ENCODE measurements at places on chromosomes 3 and 15.

- DNase-seq, result no peak
Measured at GRCh38 chr3:120477781-120478180, 27.0 kb upstream of the FSTL1 start.

DNA sequence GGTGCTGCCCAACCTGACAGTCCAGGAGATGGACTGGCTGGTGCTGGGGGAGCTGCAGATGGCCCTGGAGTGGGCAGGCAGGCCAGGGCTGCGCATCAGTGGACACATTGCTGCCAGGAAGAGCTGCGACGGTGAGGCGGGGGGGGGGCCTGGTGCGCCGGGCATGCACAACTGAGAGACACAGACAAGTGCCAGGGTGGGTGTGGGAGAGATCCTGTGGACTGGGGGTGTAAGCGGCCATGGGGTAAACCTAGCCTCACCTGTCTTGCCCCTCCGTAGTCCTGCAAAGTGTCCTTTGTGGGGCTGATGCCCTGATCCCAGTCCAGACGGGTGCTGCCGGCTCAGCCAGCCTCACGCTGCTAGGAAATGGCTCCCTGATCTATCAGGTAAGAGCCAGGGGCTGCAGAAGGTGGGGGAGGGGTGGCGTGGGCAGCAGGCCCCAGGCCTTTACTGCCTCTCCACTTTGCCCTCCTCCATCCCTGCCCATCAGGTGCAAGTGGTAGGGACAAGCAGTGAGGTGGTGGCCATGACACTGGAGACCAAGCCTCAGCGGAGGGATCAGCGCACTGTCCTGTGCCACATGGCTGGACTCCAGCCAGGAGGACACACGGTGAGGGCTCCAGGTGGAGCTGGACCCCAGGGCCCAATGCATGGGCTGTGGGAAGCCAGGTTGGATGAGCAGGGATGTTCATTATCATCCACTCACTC is 3.3 kb downstream of the CHRD start:
- no peak for DNase-seq

DNA sequence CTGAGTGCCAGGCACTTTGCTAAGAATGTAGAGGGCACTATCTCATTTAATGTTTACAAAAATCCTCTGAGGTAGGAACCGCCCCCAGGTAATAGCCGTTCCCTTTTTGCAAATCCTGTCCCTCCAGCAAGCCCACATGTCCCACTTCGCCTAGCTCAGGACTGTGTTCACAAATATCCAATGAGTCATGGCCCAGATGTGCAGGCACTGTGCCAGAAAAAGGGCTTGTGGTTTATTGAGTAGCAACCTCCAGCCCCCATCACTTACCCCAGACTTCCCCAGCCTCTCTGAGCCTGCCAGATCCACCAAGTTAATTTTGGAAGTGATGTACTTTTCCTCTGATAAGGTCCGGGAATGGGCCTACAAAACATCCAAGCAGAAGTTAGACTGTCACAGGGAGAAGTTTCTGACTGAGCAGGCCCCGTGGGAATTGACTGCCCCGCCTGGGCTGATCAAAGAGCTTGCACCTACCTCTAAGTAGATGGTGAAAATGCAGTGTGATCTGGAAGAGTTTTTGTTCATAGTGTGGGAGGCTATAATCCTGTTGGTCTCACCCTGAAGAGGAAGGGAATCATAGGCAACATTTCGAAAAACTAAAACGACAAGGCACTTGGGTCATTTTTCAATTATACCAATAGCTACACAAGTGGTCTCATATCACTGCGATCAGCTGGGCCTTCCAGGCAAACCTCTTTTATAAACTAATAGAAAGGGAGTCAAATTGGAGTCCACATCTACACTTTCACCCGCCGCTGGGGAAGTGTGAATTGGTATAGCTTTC is 15.7 kb downstream of the KIF9 start:
- no peak for DNase-seq

DNA sequence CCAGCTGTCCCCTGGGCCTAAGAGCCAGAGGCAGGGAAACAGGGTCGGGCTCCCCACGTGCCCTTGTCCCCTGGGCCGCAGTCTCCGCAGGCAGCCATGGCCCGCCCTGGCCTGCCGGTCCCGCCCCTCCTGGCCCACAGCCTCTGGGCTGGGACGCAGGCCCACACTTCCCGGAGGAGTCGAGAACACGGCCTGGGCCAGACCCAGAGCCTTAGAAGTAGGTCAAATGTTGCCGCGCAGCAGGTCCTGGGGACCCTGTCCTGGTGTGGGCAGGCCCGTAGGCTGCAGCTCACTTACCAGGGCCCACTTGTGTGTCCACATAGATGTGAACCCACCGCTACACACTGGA is 4.3 kb upstream of the MYL3 start:
- no peak for DNase-seq

- no peak for DNase-seq
Measured at GRCh38 chr15:54064365-54064764, 86.1 kb downstream of the UNC13C start.

- DNase-seq, result no peak
Measured at GRCh38 chr3:113231827-113232253, 20.5 kb downstream of the BOC start.

DNA sequence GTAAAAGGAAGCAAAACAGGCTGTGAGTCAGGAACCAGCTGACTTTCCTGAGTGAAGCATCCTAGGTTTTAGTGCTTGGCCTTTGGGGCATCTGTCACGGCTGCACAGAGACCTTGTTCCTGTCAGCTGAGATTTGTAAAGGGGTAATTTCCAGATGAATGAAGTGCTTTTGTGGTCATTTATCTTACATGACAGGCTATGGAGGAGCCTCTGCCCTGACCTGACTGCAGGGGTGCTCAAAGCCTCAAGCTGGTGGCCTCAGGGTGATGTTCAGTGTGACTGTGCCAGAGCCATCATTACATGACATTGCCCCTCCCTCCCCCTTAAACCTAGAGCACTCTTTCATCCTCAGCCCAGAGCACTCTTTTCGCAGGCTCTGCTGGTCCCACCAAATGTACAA is 132.5 kb downstream of the ARNT2 start:
- no peak for DNase-seq

- DNase-seq, result no peak
Measured at GRCh38 chr3:25043749-25044148, 384.3 kb upstream of the RARB start.

GRCh38 chr15:74768771-74769342 is 13.0 kb upstream of the CSK start:
- DNase-seq, result no peak

DNA sequence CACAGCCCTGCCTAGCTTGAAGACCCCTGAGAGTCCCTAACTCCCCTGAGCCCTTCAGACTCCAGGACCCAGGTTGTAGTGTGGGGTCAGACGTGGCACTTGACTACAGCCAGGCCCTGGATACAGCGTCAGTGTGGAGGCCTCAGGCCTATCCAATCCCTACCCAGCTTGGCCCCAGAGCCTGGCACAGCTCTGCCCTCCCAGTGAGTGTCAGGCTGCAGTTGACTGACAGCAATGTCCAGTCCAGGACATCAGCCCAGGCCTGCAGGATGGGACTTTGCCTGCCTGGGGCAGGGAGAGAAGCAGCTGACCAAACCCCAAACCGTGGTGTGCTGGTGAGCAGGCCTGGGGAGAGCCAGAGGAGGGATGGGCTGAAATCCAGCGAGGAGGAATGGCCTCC is 27.3 kb downstream of the KLF13 start:
- no peak for DNase-seq

- DNase-seq, result no peak
Measured at GRCh38 chr15:41622901-41623300, 37.3 kb upstream of the MGA start.

GRCh38 chr3:143307613-143308183 is 188.1 kb downstream of the CHST2 start:
- DNase-seq, result no peak

- no peak for DNase-seq
Measured at GRCh38 chr3:33881156-33882064, 83.0 kb downstream of the PDCD6IP start.

DNA sequence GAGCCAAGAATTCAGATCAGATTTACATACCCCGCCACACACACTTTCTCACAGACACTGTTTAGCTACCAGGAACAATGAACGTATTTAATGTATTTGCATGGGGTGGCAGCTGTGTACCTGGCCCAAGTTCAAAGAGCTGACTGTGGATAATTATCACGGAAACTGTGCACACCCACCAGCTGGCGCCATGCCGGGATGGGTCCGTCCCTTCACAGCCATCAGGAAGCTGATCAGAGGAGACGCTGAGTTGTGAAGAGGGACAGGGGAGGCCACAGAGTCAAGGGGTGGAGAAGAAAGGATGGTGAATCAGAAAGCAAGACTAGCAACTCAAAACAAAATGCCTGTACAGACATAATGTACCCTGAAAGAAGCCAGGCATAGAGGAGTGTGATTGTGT is 13.1 kb upstream of the PLA2G4D start:
- no peak for DNase-seq

DNA sequence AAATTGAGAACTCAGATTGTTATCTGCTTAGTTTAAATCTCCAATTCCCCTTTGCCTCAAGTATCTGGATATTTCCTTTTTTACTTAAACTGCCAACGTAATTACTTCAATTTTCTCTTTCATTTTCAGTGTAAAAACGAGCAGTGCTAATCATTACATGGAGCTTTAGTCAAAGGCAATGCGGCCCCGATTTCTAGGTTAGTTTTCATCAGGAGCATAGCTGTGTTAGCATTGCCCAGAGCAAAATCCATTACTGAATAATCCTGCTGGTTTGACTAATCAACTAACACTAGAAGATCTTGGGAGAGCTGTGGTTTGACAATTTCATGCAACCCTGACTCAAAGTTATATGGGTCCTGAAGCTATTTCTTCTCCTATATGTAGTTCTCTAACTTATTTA is 46.2 kb downstream of the ZPLD1 start:
- no peak for DNase-seq

DNA sequence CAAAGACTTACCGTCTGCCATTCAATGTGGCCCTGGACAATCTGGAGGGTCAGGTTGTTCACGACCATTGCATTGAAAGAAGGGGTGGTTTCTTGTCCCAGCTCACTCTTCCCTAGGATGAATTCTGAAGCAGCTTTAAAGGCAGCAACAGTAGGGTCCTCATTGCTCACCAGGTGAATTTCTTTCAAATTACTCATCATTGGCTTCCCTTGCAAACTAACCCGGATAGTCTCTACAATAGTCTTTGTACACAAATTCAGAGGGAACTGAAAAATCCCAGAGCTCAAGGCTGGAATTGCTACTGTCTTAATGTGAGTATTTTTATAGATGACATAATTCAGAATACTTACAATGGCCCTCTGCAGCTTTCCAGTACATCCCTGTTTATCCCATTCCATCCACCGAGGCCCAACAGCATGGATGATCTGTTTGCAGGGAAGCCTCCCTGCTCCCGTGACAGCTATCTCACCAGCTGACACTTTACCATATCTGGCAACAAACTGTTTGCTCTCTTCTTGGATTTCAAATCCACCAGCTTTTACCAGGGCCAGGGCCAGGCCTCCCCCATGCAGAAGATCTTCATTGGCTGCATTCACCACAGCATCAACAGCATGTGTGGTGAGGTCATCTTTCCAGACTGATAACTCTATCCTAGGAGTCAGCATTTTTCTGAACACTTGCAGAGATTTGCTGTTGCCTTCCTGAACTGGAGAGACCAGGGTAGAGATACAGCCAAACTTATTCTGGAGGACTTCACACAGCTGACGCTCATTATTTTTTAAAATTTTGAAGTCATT is 8.6 kb downstream of the PARP9 start:
- no peak for DNase-seq

- no peak for DNase-seq
Measured at GRCh38 chr15:77603611-77604336, 28.9 kb downstream of the LINGO1 start.

GRCh38 chr15:33209575-33210481 is 15.3 kb upstream of the FMN1 start:
- no peak for DNase-seq

GRCh38 chr3:86794361-86795065 is 196.4 kb downstream of the VGLL3 start:
- no peak for DNase-seq

- no peak for DNase-seq
Measured at GRCh38 chr3:186997473-186997939, 67.2 kb downstream of the ST6GAL1 start.

- peak; percentile 25 for DNase-seq
Measured at GRCh38 chr3:137970914-137971831, 38.8 kb upstream of the CLDN18 start.

DNA sequence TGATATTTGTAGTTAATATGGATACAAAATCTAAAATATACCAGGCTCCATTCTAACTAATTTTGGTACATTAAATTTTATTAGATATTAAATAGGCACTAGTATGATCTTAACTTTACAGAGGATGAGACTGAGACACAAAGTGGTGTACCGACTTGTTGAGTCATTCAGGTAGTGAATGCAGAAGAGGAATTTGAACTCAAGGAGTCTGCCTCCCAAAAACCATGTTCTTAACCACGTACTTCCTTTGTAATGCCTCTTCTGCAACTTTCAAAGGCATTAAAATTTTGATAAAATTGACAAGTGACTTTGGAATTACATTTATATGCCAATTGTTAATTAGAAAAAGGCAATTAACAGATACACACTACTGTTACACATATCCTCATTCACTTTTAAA is 61.8 kb downstream of the ZBBX start:
- DNase-seq, result no peak

DNA sequence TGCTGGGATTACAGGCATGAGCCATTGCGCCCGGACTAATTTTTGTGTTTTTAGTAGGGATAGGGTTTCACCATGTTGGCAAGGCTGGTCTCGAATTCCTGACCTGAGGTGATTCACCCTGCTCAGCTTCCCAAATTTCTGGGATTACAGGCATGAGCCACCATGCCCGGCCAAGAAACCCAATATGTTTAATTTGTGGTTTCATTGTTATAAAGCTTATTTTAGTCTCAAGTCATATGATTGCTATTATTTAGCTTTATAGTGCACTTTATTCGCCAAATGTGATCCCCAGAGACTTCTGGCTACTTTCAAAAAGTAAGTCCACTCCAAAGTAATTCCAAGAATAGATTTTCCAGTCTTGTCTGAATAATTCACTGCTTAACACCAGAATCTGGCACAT is 19.3 kb upstream of the SLC4A7 start:
- no peak for DNase-seq

- no peak for DNase-seq
Measured at GRCh38 chr3:196177567-196177966, 33.6 kb downstream of the ZDHHC19 start.

- DNase-seq, result no peak
Measured at GRCh38 chr3:156642750-156643728, 31.4 kb upstream of the TIPARP start.

- no peak for DNase-seq
Measured at GRCh38 chr3:134197681-134198261, 52.9 kb downstream of the RYK start.

GRCh38 chr15:89731275-89731674 is 19.8 kb downstream of the MESP1 start:
- no peak for DNase-seq

- no peak for DNase-seq
Measured at GRCh38 chr15:99961011-99961441, 227.8 kb upstream of the LYSMD4 start.

- no peak for DNase-seq
Measured at GRCh38 chr3:48338635-48339034, 5.2 kb upstream of the SPINK8 start.

- DNase-seq, result no peak
Measured at GRCh38 chr3:137669519-137670060, 94.5 kb upstream of the SOX14 start.

- no peak for DNase-seq
Measured at GRCh38 chr3:45972534-45973402, 22.9 kb downstream of the FYCO1 start.

GRCh38 chr15:66997212-66997611 is 68.2 kb upstream of the SMAD3 start:
- no peak for DNase-seq
